ENCODE measurements at places on chromosomes 5 and 9. TPM values are rescaled to one million over a fixed set of nuclear protein-coding genes. Genes with fewer than 3 reads are reported as not detected.

DNA sequence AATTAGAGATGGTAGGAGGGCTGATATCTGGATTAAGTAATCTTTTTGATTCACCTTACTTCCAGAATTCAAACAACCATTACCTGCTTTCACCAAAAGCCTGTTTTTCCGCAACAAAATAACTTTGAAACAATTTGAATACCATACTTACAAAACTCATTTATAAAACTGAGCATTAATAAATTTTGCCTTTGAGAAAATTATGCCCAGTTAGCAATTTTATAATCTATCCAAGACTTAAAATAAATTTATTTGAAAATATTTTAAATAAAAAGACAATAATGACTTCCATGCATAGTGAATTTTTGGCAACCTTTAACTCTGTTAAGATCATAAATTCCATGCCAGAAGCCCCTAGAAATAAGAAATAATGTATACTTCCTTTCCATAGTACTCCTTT, 71.3 kb upstream of the FTMT start:
- H3K4me1 ChIP-seq, result no peaks in the 10 kb centered on the region
- no peak overlapping the region for H3K4me3 ChIP-seq
- no peaks in the 10 kb centered on the region for H3K27me3 ChIP-seq
- no peak for DNase-seq
- H3K36me3 ChIP-seq, result no peaks in the 10 kb centered on the region
- no peak overlapping the region for H3K27ac ChIP-seq

DNA sequence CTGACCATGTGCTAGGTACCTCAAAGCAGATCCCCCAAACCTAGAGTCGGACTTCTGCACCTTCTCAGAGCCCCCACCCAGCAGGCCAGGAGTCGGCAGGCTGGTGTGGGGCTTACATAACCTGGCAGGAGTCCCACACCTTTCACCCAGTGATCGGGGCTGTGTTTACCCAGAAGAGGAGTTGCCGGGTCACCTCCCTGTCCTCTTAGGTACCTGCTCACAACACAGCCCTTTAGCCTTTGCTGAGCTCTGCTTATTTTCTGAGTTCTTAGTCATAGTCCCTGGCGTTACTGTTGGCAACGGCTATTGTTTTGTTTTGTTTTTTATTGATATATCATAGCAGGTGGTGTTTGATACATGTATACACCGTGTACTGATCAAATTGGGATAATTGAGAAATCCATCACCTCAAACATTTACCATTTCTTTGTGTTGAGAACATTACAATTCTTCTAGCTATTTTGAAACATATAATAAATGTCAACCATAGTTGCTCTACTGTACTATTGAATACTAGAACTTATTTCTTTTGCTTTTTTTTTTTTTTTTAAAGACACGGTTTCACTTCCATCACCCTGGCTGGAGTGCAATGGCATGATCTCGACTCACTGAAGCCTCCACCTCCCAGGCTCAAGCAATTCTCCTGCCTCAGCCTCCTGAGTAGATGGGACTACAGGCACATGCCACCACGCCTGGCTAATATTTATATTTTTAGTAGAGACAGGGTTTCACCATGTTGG, 10.4 kb upstream of the EEIG1 start:
- no peaks in the 10 kb centered on the region for H3K27me3 ChIP-seq
- peaks cover 9% of the 10 kb centered on the region for H3K4me1 ChIP-seq
- peak; percentile 91 for DNase-seq
- H3K4me3 ChIP-seq, result no peak overlapping the region

DNA sequence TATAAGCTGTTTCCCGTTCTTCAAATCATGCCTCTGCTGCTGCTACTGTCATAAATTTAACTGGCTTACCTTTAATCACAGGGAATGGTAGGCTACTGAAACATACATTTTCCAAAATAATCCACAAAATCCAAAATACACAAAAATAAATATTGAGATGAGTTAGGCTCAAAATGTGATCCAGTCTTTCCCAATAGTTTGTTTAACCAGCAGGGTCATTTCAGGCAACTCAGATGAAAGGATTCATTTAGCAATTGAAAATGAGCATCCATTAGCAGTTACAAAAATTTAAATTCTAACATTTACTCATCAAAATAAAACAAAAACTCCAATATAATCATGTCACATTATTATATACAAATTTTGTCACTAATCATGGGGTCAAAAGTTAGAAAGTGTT, 1015.6 kb upstream of the DMAC1 start:
- H3K4me1 ChIP-seq, result no peaks in the 10 kb centered on the region
- no peak overlapping the region for H3K27ac ChIP-seq
- no peak for DNase-seq
- H3K27me3 ChIP-seq, result no peaks in the 10 kb centered on the region

GRCh38 chr9:18438300-18438925, 35.5 kb upstream of the ADAMTSL1 start:
- peak; percentile 48 for DNase-seq
- peak overlapping the region; percentile 45 for H3K4me3 ChIP-seq
- no peaks in the 10 kb centered on the region for H3K27me3 ChIP-seq

The ENTPD2 gene
- 53.8 TPM for total RNA-seq

DNA sequence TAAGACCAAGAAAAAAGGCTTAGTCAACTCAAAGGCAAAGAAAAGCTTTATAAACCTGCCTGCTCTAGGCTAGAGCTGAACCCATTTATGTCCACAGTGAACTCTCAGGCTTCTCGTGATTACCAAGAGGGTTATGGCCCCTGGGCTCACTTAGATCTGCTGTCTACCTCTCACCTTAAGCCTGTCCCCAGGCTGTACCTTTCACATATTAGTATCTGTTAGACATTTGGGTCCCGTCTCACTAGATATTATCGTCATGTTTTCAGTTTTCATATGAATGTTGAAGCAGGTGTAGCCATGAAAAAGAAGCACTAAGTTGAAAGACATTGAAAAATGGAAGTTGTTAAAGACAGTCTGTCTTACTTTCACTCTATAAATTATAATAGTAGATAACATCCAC, 75.2 kb upstream of the COX7C start:
- H3K27ac ChIP-seq, result no peak overlapping the region
- H3K27me3 ChIP-seq, result no peaks in the 10 kb centered on the region
- no peaks in the 10 kb centered on the region for H3K4me1 ChIP-seq
- DNase-seq, result no peak

GRCh38 chr5:132941331-132941730, 22.1 kb downstream of the AFF4 start:
- H3K4me3 ChIP-seq, result no peak overlapping the region
- no peaks in the 10 kb centered on the region for H3K27me3 ChIP-seq
- DNase-seq, result no peak
- H3K4me1 ChIP-seq, result no peaks in the 10 kb centered on the region
- H3K27ac ChIP-seq, result no peak overlapping the region
- no peaks in the 10 kb centered on the region for H3K36me3 ChIP-seq

GRCh38 chr9:3200331-3200774, 325.4 kb downstream of the RFX3 start:
- no peak for DNase-seq
- no peak overlapping the region for H3K4me3 ChIP-seq
- H3K4me1 ChIP-seq, result no peaks in the 10 kb centered on the region
- H3K27ac ChIP-seq, result no peak overlapping the region
- H3K36me3 ChIP-seq, result no peaks in the 10 kb centered on the region
- no peaks in the 10 kb centered on the region for H3K27me3 ChIP-seq

DNA sequence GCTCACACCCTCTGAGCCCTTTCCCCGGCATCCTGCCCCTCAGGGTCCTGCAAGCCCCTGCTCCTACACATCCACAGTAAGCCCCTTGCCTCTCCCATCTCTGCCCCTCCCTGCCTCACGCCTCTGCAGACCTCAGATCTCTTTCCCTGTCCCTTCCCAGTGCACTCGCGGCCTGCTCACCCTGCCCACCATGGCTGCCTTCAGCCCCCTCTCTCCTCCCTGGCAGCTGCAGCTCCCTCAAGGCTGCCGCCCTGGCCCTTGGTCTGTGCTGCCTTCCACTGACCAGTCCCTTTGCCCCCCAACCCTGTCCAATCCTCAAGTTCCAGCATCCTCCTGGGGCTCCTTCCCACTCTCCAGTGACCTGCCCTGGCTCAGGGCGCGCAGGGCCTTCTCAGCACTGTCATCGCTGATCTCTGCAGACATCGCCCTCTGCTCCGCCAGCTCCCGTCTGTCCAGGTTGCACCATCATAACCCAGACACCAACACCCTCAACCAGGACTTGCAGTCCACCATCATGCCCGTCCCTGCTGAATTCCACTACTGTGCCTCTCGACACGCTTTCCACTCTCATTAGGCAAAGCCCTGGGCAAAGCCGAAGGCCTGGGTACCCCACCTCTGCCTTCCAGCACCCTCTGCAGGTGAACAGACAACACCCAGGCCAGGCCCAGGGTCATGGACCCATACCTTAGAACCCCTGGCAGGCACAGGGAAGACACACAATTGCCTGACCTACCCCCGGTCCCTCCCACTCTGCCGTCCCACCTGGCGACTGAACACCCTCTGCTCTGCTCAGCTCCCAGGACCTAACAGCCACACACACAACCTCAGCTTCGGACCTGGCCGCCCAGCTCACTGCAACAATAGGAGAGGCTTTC, 97.8 kb upstream of the RUFY1 start:
- H3K4me1 ChIP-seq, result no peaks in the 10 kb centered on the region
- DNase-seq, result no peak
- H3K36me3 ChIP-seq, result no peaks in the 10 kb centered on the region

DNA sequence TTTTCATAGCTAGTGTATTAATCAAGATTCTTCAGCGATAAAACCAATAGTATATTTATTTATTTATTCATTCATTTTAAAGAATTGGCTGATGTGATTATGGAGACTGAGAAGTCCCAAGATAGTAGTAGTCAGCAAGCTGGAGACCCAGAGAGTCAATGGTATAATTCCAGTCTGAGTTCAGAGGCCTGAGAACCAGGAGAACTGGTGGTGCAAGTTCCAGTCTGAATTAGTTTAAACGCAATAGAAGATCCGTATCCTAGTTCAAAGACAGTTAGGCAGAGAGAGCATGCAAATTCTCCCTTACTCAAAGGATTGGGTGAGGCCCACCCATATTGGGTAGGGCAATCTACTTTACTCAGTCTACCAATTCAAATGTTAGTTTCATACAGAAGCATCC, 364.2 kb upstream of the RPS23 start:
- peaks cover 4% of the 10 kb centered on the region for H3K4me1 ChIP-seq
- H3K27me3 ChIP-seq, result no peaks in the 10 kb centered on the region
- no peak overlapping the region for H3K27ac ChIP-seq
- no peaks in the 10 kb centered on the region for H3K36me3 ChIP-seq
- no peak overlapping the region for H3K4me3 ChIP-seq
- no peak for DNase-seq

DNA sequence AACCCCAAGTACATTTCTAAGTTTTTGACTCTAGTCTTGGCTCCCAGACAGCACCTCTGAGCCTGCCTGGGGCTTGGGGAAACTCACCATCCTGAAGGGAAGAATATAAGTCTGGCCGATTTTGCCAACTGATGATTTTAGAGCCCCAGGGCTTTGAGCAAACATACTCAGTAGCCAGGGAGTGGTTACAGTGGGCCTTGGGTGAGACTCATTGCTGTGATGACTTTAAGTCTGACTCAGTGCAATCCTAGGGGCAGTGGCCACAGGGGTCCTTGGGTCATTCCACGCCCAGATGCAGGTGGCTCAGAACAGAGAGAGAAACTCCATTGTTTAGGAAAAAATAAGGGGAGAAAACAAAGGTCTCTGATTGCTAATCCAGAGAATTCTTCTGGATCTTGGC, 312.0 kb upstream of the EDIL3 start:
- H3K27ac ChIP-seq, result no peak overlapping the region
- H3K27me3 ChIP-seq, result no peaks in the 10 kb centered on the region
- no peak for DNase-seq
- H3K4me1 ChIP-seq, result no peaks in the 10 kb centered on the region
- no peaks in the 10 kb centered on the region for H3K36me3 ChIP-seq

The INSYN2B gene
- total RNA-seq, result not detected

DNA sequence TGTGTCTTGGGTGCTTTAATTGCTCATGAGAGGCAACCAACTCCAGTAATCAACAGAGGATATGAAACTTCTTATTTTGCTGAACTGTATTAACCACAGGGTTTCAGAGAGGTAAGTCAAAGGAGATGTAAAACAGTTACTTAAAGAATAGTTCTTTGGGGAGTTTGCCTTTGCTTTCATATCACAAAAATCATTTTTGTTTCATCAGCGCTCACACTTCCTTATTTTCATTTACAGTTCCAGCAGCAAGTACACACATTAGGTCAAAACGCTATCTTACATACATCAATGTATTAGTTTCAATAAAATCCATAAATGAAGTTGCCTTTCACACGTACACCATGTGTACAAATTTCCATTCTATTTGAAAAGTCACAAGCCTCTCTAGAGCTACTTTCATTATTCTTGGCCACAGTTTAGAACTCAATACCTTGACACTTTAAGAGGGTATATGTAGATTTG, 50.1 kb downstream of the ST8SIA4 start:
- H3K27me3 ChIP-seq, result no peaks in the 10 kb centered on the region
- H3K27ac ChIP-seq, result peak overlapping the region; percentile 67
- H3K4me1 ChIP-seq, result no peaks in the 10 kb centered on the region
- H3K36me3 ChIP-seq, result no peaks in the 10 kb centered on the region

The SLIT3 gene
- 6.8 TPM for total RNA-seq

The GCNT4 gene
- 3.3 TPM for total RNA-seq

The SLU7 gene
- total RNA-seq, result 61.9 TPM

The GRAMD2B gene
- total RNA-seq, result 123 TPM

DNA sequence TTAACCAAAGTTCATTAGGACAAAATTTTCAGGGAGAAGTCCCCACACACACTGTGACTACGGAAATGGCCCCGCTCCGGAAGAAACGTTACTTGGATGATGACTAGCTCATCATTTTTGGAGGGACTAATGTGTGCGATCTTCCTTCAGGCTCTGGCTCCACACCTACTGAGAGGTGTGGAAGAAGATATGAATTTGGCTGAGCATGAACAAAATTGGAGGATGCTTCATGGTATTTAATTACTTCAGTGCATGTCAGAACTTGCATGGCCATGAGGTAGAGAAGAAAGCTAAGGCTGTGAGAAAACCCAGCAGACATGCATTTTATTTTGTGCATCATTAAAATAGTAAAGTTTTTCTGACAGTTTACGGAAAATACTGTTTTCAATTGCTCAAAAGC, 202.1 kb upstream of the TLE4 start:
- no peaks in the 10 kb centered on the region for H3K36me3 ChIP-seq
- H3K4me1 ChIP-seq, result no peaks in the 10 kb centered on the region
- DNase-seq, result no peak
- H3K27ac ChIP-seq, result no peak overlapping the region

DNA sequence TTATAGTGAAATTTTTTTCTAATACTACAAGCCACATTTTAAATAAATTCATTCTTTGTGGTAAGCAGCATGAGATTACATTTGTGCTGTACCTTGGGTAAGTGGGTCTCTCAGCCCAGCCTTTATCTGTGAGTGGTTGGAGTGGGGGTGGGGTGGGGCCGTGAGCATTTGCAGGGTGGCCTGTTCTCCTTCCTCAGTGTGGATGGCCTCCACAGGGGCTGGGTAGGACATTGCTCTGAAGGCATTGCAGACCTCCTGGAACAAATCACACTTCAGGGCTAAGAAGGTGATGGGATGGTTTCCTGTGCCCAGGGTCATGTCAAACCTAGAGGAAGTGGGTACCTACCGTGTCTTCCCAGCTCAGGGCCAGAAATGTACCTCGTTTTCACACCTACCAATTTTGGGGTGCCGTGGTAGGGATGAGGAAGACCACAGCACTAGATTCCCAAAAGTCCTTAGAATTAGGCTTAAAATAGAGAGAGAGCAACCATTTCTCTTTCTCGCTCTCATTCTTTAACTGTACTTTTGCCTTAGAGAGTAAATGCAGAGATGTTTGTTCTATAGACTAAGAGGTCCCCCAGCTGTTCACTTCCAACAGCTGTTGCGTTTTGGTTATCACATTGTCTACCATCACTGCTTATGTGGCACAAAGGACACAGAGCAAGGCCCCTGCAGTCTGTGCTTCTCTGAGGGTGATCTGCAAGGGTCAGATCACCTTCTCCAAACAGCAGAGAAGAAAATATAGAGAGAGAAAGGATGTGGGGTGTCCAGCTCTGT, 83.4 kb upstream of the CTSL start:
- DNase-seq, result no peak
- no peak overlapping the region for H3K27ac ChIP-seq
- H3K36me3 ChIP-seq, result no peaks in the 10 kb centered on the region
- no peak overlapping the region for H3K4me3 ChIP-seq
